ENCODE measurements at places on chromosomes 5 and 9.

DNA sequence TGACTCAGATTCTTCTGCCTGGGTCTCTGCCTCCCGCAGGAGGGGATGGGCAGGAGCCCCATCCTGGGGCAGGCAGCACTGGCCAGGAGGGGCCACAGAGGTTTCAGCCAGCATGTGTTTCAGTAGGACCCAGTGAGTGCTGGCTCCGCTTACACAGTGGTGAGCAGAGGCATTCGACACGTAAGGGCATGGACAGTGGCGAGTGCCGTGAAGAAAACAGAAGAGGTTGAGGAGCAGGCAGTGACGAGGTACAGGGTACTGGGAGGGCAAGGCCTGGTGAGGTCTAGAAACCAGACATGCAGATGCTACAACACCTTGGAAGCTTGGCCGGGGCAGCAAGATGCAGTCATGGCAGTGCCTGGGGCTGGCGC is 41.5 kb downstream of the CACNA1B start:
- no peak overlapping the region for H3K4me3 ChIP-seq
- no peaks in the 10 kb centered on the region for H3K36me3 ChIP-seq
- H3K4me1 ChIP-seq: no peaks in the 10 kb centered on the region
- DNase-seq: no peak
- H3K27me3 ChIP-seq: no peaks in the 10 kb centered on the region
- no peak overlapping the region for H3K27ac ChIP-seq

DNA sequence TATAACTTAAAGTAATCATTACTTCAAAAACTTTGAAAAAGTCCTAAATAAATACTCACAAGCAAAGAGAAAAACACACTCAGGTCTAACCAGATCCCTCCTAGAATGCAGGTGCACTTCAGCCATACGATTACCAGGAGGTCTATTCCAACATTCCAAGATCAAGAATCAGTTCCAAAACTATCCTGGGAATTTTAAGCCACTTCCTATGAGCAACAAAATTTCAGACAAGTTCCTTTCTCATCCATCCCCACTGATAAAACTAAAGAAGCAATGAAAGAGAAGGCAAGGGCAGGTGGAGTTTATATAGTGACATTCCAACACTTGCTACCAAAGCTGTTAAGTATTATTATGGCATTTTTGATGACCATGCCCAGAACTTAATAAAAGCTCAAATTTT is 29.6 kb downstream of the MLLT3 start:
- H3K27ac ChIP-seq: no peak overlapping the region
- H3K4me3 ChIP-seq: no peak overlapping the region
- no peaks in the 10 kb centered on the region for H3K27me3 ChIP-seq
- H3K4me1 ChIP-seq: no peaks in the 10 kb centered on the region
- peak; percentile 63 for DNase-seq

- no peaks in the 10 kb centered on the region for H3K4me1 ChIP-seq
- H3K36me3 ChIP-seq: no peaks in the 10 kb centered on the region
- no peak overlapping the region for H3K27ac ChIP-seq
- no peak overlapping the region for H3K4me3 ChIP-seq
- DNase-seq: no peak
Observed at GRCh38 chr5:147519380-147519779, 9.5 kb upstream of the DPYSL3 start.

- peak within 1 kb of the TSS; percentile 94 for H3K4me3 ChIP-seq
- H3K27me3 ChIP-seq: no peaks in the 10 kb centered on the region
- H3K4me1 ChIP-seq: peaks cover 8% of the 10 kb centered on the region
Observed at GRCh38 chr9:96619491-96620180, at the start of gene CDC14B. TSS of gene CDC14B (minus strand) at chr9:96619843. CDS start at chr9:96619378, 465 bp downstream.

GRCh38 chr5:88782571-88782970 is 100.4 kb downstream of the MEF2C start:
- no peak for DNase-seq
- H3K27me3 ChIP-seq: no peaks in the 10 kb centered on the region

DNA sequence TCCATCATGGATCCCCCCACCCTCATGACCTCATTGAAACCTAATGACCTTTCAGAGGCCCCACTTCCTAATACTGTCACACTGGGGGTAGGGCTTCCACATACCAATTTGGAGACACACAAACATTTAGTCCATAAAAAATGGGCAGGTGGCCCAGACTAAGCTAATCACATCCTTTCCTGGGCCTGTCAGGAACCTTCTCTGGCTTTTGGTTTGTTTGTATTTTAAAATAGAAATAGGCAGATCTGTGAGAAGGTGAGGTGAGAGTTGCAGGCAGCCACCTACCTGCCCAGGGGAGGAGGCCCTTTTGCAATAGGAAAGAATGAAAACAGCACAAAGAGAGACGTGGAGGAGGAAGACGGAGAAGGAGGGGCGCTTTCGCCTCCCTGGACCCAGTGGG is 90.2 kb upstream of the BOD1 start:
- H3K27ac ChIP-seq: no peak overlapping the region
- H3K4me1 ChIP-seq: peaks cover 2% of the 10 kb centered on the region
- H3K4me3 ChIP-seq: no peak overlapping the region
- no peak for DNase-seq
- no peaks in the 10 kb centered on the region for H3K27me3 ChIP-seq

GRCh38 chr9:79263628-79264027 is 308.1 kb upstream of the TLE4 start:
- no peak overlapping the region for H3K4me3 ChIP-seq
- no peak for DNase-seq
- H3K36me3 ChIP-seq: no peaks in the 10 kb centered on the region
- peaks cover 2% of the 10 kb centered on the region for H3K4me1 ChIP-seq
- H3K27ac ChIP-seq: no peak overlapping the region

DNA sequence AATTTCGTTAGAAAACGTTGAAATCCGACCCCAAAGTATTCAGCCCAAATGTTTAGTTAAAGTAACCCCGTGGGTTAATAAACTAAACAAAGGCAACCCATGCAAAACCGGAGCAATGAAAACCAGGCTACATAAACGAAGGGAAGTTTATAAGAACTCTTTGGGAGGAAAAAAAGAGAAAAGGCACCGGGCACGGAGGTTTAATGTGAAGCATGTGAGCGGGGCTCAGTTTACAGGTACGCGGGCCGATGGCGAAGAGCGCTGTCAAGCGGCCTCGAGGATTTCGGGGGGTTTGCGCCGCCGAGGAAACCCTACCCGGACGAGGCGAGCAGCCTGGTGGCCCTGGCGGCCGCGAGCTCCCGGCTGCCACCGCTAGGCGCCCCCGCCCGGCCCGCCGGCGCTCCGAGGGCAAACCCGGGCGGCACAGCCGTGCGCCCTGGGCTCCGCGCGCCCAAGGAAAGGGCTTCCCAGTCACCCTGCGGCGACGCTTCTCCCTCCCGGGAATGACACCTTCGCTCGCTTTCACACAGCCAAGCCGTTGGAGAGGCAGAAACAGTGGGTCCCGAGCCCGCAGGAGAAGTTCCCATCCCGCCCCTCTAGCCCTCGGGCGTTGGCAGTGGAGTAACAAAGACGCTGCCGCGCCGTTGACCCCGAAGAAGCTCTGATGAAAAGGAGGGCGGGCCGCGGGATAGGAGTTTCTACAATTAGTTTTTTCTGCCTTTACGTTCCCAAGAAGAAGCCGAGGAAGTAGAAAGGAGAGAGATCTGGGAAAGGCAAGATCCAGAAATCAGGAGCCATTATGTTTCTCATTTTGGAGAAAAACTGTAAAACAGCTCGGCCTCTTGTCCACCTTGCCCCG is 126.0 kb downstream of the TMEM174 start:
- H3K4me3 ChIP-seq: no peak overlapping the region
- H3K4me1 ChIP-seq: peaks cover 25% of the 10 kb centered on the region
- H3K36me3 ChIP-seq: no peaks in the 10 kb centered on the region
- peak; percentile 21 for DNase-seq
- H3K27me3 ChIP-seq: peaks cover 69% of the 10 kb centered on the region

DNA sequence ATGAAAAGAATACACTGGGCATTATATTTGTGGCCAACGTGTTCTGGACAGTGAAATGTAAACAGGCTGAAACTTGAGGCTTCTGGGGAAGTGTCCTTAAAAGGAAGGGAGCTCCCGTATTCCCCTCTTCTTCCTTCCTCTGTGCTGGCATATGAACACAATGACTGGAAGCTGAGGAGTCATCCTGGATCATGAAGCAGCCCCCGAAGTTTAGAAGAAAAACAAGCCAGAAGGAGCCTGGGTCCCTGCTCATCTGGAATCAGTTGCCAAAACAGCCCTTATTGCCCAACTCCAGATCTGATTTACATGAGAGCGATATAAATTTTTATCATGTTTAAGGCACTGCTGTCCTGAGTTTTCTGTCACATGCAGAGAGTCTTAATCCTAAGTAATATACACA is 65.4 kb upstream of the SLC1A1 start:
- H3K4me3 ChIP-seq: no peak overlapping the region
- no peak overlapping the region for H3K27ac ChIP-seq
- no peaks in the 10 kb centered on the region for H3K4me1 ChIP-seq
- no peaks in the 10 kb centered on the region for H3K36me3 ChIP-seq

GRCh38 chr5:91487420-91487819 is 104.3 kb upstream of the ARRDC3 start:
- no peak overlapping the region for H3K27ac ChIP-seq
- DNase-seq: no peak
- H3K27me3 ChIP-seq: no peaks in the 10 kb centered on the region
- no peaks in the 10 kb centered on the region for H3K36me3 ChIP-seq

GRCh38 chr5:82332064-82332855 is 54.1 kb upstream of the RPS23 start:
- peaks cover 14% of the 10 kb centered on the region for H3K4me1 ChIP-seq
- DNase-seq: no peak
- H3K36me3 ChIP-seq: no peaks in the 10 kb centered on the region

- DNase-seq: no peak
- H3K27ac ChIP-seq: no peak overlapping the region
- peaks cover 6% of the 10 kb centered on the region for H3K4me1 ChIP-seq
- no peaks in the 10 kb centered on the region for H3K36me3 ChIP-seq
- no peak overlapping the region for H3K4me3 ChIP-seq
- no peaks in the 10 kb centered on the region for H3K27me3 ChIP-seq
Observed at GRCh38 chr5:159498630-159499029, 168.3 kb upstream of the IL12B start.

DNA sequence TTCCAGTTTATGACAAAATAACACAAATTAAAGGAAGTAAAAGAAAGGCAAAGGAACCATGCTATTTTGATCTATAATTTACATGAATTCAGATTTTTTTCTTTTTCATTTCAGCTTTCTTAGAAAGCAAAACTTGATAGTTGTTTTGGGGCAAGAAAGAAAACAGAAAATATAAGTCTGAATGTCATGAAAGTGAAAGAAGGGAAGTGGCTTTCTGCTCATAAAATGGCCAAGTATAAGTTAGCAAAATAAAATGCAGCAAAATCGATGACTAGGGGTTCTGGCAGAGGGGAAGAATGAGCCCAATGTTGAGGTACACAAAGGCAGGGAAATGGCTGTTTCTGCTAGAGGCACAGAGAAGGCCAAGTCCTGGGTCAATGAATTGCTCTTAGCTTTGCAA is 3.0 kb upstream of the IFNW1 start:
- H3K27me3 ChIP-seq: no peaks in the 10 kb centered on the region
- H3K4me3 ChIP-seq: no peak overlapping the region
- no peaks in the 10 kb centered on the region for H3K4me1 ChIP-seq

DNA sequence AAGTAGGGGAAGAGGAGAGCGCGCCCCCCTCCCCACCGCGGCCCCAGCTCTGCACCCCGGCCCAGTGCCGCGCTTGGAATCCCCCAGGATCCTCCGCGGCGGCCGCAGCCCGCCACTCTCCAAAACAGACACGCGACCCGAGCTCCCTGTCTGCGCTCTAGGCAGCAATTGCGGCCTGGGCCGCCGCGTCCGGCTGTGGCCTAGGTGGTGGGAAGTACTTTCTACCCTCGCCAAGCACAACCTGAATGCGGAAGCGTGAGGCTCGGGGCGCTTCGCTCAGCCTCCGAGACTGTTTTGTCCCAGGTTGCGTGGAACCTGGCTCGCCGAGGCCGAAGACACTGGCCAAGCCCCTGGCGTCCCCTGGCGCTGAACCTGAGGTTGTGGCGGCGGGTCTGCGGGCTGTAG is 3.3 kb upstream of the FOXB2 start:
- H3K4me3 ChIP-seq: peak overlapping the region; percentile 59
- H3K36me3 ChIP-seq: no peaks in the 10 kb centered on the region
- no peak for DNase-seq
- no peak overlapping the region for H3K27ac ChIP-seq
- peaks cover 13% of the 10 kb centered on the region for H3K4me1 ChIP-seq

- H3K27me3 ChIP-seq: no peaks in the 10 kb centered on the region
- H3K4me1 ChIP-seq: no peaks in the 10 kb centered on the region
- no peaks in the 10 kb centered on the region for H3K36me3 ChIP-seq
Observed at GRCh38 chr9:83503866-83504265, 34.3 kb downstream of the FRMD3 start.

GRCh38 chr9:138020120-138020794 is 142.7 kb downstream of the CACNA1B start:
- H3K36me3 ChIP-seq: no peaks in the 10 kb centered on the region
- H3K27me3 ChIP-seq: peaks cover 24% of the 10 kb centered on the region
- H3K27ac ChIP-seq: no peak overlapping the region
- no peak overlapping the region for H3K4me3 ChIP-seq

GRCh38 chr5:6744841-6745705 is 31.8 kb downstream of the TENT4A start:
- no peaks in the 10 kb centered on the region for H3K4me1 ChIP-seq
- H3K27ac ChIP-seq: no peak overlapping the region
- no peak overlapping the region for H3K4me3 ChIP-seq
- no peaks in the 10 kb centered on the region for H3K27me3 ChIP-seq
- no peak for DNase-seq
